ENCODE measurements at places on chromosomes 12 and 14.

DNA sequence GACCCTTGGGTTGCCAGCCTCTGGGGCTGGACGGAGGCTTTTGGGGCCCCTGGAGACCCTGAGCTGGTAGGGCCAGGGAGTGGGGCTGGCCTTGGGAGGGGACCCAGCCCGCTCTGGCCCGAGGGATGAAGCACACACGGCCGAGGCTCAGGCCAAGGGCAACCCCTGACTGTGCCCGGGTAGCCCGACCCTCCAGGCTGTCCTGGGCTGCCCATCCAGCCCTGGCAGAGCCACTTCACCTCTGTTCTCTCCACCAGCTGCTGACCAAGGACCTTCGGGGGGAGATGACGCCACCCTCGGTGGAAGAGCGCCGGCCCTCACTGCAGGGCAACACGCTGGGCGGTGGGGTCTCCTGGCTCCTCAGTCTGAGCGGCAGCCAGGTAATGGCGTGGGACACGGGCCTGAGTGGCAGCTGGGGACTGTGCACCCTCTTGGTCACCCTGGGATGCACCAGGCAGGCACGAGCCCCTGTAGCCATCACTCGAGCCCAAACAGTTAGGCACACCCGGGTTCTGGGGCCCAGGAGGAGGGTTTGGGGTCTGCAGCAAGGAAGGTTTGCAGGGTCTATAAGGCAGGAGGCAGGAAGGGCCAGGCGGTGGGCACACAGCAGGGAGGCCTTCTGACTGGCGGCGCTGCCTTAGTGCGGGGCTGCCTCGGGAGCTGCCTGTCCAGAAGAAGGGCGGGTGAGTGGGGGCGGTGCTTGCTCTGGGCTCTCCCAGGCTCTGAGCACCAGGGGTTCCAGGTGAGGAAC is 19.7 kb downstream of the ASPG start:
- peak; percentile 16 for DNase-seq

- DNase-seq: no peak
These were observed 69.7 kb downstream of the MGAT4C start for GRCh38 chr12:86186449-86186848.

- DNase-seq: no peak
These were observed 825.3 kb upstream of the FLRT2 start for GRCh38 chr14:84704601-84705000.

GRCh38 chr14:75578102-75578785 is at the start of gene FLVCR2:
Gene FLVCR2 (plus strand): TSS chr14:75578620. CDS start chr14:75578973, 353 bp downstream.
- DNase-seq: peak; percentile 48

GRCh38 chr12:20269337-20270067 is 98.8 kb upstream of the PDE3A start:
- no peak for DNase-seq

GRCh38 chr12:82383930-82384552 is 25.7 kb downstream of the METTL25 start:
- no peak for DNase-seq

GRCh38 chr12:3897371-3897971 is 24.3 kb upstream of the PARP11 start:
- DNase-seq: peak; percentile 30

DNA sequence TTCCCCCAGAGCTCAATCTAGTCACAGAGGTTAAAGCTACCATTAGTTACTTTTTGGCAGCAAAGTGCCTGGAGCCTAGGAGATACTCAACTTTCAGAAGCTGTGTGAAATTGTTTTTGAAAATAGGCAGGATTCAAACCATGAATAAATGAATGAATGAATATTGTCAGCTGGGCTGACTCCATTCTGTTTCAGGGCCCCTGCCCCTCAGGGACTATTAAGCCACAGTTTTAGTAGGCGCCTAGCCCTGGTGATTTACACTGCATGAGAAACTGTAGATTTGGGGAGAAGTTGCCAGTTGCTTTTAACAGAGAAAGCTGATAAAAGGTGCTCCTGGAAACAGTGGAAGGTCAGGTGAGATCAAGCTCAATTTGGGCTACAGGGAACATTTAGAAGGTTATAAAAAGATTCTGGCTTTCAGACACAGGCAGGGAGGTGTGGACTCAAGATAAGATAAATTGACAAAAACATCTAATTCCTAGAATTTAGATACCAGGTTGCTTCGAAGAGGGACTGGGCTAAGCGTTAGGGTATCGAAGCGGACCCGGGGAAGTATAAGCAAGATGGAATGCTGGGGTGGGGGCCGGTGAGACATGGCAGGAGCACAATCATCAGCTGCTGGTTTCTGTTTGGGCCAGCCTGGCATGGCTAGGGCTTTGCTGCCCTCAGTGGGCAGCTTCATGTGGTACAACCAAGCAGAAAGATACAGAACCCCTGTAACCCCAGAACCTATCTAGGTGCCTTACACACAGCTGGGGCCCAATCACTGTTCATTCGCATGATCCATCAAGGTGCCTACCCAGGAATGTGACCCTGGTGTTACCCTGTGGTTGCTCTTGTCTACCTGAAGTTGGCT is 14.9 kb upstream of the CELA1 start:
- no peak for DNase-seq

DNA sequence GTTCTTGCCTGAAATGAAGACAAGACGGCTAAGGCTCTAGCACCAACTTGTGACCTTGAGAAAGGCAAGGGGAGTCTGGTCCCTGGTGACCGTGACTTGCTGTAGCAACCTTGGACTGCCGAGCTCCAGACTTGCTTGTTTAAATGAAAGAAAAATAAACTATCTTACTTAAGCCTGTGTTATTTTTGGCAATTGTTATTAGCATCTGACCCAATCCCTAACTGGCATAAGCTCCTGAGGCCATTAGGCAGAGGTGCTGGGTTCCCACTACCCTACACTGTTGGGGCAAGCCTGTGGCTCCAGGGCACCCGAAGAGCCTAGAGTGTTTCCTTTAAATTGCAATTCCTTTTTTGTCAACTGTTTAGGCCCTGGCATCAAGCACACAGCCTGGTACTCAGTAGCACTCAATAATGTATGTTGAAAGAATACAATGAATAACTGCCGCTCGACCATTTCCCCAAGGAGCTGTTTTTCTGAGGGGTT is 106.9 kb upstream of the HIF1A start:
- DNase-seq: no peak

DNA sequence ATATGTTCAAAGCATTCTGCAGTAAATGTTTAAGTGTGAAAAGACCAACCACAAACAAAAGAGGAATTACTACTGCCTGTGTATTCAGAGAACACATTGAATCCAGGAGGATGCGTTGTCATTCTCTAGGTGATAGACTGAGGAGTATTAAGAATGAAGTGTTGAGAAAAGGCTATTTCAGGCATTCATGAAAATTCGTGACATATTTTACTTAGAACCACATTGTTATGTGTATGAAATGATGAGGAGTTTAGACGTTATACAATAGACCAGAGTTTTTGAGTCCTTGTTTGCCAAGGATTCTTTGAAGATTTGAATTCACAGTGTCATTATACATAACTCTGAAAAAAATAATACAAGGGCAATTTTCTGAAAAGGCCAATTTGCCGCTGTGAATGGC is 251.8 kb downstream of the CCDC91 start:
- no peak for DNase-seq
